ENCODE measurements at places on chromosomes 6 and 20. TPM values are rescaled to one million over a fixed set of nuclear protein-coding genes. Genes with fewer than 3 reads are reported as not detected.

The CEP57L1 gene
- 7.8 TPM for total RNA-seq

The ERMARD gene
- 7.9 TPM for total RNA-seq

The MRPL14 gene
- total RNA-seq, result 73.2 TPM

The PSORS1C1 gene
- total RNA-seq, result 4.2 TPM

The PPP1R3G gene
- 1.4 TPM for total RNA-seq

The OR2H1 gene
- not detected for total RNA-seq

The MACROD2 gene
- 0.74 TPM for total RNA-seq

The GSTA1 gene
- not detected for total RNA-seq

All from A549 treated with CORT108297 at 1 μM for 4 hours (cell line).